ENCODE measurements at places on chromosomes 7 and 10.

DNA sequence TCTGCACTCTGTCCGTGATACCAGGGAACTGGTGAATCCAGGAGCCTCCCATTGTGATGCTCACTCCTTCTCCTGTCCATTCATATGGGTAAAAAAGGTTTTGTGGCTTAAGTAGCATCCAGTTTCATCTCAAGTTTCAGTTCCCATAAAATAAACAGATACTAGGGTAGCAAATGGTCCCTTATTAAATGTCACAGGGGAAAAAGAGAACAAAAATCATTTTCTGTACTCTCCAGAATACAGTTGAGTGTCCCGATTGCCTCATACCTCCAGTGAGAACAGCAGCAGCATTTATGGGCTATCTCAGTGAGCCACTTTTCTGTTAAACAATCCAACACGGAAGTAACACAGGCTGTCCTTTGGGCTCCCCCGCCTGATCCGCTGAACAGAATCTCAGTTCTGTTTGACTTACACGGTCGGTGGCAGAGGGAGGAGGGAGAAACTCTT lies 179.6 kb downstream of the CELF2 start:
- no peak for DNase-seq

GRCh38 chr7:149854611-149855360 lies 16.6 kb downstream of the ZNF862 start:
- DNase-seq = no peak

GRCh38 chr10:69769395-69769992 lies 32.2 kb upstream of the COL13A1 start:
- DNase-seq = no peak

DNA sequence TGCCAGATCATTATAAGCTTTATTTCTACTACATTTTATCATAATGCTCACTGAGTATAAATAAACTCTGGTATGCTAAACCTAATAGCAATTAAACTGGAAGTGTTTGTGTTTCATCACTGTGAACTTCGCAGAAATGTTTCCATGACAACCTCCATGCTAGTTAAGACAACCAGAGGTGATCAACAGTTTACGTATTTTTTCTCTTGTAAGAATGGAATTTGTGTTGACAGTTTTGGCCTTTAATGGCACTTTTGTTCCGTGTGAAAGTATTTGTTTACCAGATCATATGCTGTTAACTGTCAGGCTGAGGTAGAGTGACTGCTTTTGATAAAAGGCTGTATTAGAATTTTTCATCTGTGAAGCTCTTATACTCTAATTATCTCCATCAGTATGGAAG lies 212.1 kb upstream of the PPP1R3A start:
- no peak for DNase-seq
